Right ventricle myocardium inferior (tissue), 1 donor: ENCODE measurements at places on chromosomes 1 and 21. TPM values are rescaled to one million over a fixed set of nuclear protein-coding genes. Genes with fewer than 3 reads are reported as not detected.

Gene DMBX1
- not detected for total RNA-seq

Gene TMEM52
- total RNA-seq, result 1.2 TPM

Gene RCC1
- total RNA-seq, result 8.5 TPM

Gene C1QTNF12
- 0.57 TPM for total RNA-seq

Gene RLF
- 12.7 TPM for total RNA-seq

Gene CATSPERE
- total RNA-seq, result 0.54 TPM

Gene ATP6V1G3
- total RNA-seq, result not detected

Gene CLDN17
- not detected for total RNA-seq

Gene BCAN
- 0.35 TPM for total RNA-seq

DNA sequence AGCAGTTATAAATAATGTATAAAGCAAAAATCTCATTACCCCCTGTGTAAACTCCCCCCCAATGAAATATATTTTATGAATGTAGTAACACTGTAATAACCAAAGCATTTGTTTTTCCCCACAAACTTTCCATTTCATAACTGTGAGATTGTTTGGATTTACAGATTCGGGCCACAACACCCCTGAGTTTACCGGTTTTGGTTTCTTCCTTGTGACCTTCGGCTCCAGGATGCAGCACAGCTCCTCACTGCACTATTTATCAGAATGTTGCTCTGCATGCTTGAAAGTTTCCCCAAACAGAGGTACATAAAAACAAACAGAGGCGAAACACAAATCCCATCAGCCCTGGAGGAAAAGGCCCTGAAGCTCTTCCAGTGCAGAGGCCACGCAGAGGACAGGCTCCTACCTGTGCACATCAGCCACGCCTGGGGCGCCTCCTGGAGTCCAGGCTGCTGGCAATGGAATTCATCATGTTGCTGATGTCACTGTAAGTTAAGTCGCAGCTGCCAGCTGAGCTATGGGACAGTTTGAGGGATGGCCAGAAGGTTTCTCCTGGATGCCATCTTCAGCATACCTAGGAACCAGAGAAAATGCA, 122.0 kb downstream of the LMO4 start:
- DNase-seq, result no peak

DNA sequence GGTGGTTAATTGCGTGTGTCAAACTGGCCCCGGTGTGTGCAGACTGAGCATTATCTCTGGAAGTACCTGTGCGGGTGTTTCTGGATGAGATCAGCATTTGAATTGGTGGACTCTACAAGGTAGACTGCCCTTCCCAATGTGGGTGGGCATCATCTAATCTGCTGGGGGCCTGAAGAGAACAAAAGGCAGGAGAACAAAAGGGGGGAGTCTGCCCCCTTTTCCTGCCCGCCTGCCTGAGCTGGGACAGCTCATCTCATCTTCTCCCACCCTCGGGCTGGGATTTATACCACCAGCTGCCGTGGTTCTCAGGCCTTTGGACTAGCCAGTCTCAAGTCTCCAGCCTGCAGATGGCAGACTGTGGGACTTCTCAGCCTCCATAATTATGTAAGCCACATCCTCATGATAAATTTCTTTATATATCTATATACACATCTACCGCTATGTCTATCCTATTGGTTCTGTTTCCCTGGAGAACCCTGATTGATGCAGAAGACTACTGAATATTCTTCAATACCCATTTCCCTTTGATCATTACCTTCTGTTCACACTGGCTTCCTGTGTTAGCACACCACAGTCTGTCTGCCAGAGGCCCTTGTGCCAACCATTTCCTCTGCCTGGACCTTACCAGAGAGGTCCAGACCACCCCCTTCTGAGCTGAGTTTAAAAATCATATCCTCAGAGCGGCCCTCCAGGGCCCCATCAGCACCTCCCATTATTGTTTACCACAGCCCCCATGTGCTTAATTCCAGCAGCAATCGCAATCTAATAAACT, 25.2 kb downstream of the RCAN1 start:
- DNase-seq, result no peak

GRCh38 chr1:54121482-54122134, 31.2 kb downstream of the CDCP2 start:
- DNase-seq, result peak; percentile 86

- peak; percentile 90 for DNase-seq
These were observed 19.2 kb upstream of the PTTG1IP start for GRCh38 chr21:44892536-44893277.

- no peak for DNase-seq
These were observed 4.2 kb downstream of the GJA4 start for GRCh38 chr1:34796990-34797389.

- no peak for DNase-seq
These were observed 27.2 kb downstream of the CHD5 start for GRCh38 chr1:6152882-6153281.

DNA sequence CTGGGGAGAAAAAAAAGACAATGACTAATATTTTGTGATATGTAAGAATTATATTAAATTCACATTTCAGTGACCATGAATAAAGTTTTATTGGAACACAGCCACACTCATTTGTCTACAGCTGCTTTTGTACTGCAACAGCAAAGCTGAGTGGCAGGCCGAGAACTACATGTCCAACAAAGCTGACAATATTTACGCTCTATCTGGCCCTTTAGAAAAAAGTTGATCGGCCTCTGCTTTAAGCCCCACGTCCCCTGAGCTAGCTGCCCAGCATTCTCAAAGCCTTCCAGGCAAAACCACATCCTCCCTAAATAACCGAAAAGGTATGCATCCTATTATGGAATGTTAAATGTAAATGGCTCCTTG, 8.6 kb downstream of the SLC2A1 start:
- DNase-seq, result no peak

- DNase-seq, result no peak
These were observed 191.5 kb downstream of the SIPA1L2 start for GRCh38 chr1:232438476-232438875.

DNA sequence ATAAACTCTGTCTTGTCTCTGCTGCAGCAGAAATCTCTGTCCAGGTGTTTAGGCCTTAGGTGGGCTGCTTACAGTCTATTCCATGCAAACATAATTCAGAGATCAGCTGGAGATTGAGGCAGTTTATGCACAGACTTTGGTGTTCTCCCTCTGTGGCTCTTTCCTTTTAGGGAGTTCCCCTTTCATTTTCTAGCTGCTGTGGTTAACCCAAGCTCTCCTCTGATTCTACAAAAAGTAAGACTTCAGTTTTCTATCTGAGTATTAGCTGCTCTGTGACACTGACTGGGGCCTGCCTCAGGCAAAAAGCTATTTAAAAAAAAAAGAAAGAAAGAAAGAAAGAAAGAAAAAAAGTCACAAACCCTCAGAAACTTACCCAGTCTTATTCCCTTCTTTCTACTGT, 211.1 kb downstream of the CAMTA1 start:
- no peak for DNase-seq

DNA sequence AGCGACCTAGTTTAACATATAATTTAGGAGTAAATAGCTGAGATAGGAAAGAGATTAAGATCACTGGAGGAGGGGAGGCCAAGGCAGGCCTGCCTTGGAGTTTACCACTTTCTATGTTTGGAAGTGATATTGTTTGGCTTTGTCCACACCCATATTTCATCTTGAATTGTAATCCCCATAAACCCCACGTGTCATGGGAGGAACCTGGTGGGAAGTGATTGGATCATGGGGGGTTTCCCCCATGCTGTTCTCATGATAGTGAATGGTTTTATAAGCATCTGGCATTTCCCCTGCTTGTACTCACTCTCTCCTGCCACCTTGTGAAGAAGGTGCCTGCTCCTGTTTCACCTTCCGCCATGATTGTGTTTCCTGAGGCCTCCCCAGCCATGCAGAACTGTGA, 58.3 kb upstream of the ARTN start:
- no peak for DNase-seq

- DNase-seq, result no peak
These were observed 29.9 kb upstream of the ERRFI1 start for GRCh38 chr1:8055973-8056372.

DNA sequence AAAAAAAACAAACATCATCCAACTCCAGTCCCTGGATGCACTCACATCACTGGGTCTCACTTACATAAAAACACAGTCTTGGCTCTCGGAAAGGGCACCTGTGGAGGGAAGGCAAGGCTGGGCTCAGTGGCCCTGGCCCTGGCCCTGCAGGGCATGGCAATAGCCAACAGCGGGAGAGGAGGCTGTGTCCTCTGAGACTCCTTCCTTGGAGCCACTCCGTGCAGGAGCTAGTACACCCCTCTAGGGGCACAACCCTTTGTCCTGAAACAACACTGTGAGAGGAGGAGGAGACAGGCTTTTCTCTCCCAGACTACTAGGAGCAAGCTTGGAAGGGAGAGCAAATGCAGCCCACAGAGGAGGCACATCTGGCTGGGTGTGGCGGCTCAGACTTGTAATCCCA, 28.0 kb downstream of the URB1 start:
- no peak for DNase-seq
